Activated naive CD4-positive, alpha-beta T cell treated with anti-CD3 and anti-CD28 coated beads for 36 hours (primary cell): ENCODE measurements at places on chromosomes 16 and 17. TPM values are rescaled to one million over a fixed set of nuclear protein-coding genes. Genes with fewer than 3 reads are reported as not detected.
A peak's percentile ranks its signal among the peaks of the same experiment; 100 is the strongest.

DNA sequence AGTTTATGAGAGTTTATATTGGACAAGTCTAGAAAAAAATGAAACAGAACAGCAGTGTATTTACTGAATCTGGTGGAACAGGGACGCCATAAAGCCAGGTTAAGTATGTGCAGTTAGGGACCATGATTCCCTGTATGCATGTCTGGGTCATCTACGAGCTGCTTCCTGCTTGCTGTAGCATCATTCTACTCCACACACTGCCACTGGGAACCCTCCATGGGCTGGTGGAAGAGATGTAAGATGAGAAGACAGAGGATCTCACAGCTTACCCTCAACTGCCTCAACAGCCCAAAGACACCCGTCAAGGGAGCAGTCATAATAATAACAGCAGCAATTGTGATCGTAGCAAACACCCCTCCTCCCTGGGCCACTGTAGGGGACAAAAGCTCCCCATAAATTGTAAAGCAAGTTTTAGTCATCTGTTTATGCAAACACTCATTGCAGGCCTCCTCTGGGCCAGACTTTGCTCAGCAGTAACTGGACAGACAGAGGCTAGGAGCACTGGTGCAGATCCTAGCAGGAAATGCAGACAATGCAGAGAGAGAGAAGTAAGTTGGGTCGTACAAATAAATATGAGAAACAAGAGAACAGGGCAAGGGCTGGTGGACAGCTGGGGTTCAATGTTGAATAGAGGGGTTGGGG lies 188.0 kb downstream of the SOX9 start:
- H3K4me3 ChIP-seq = no peak overlapping the region
- H3K27me3 ChIP-seq = peaks cover 8% of the 10 kb centered on the region
- H3K36me3 ChIP-seq = no peaks in the 10 kb centered on the region
- no peak overlapping the region for H3K27ac ChIP-seq
- DNase-seq = no peak

- DNase-seq = no peak
- no peak overlapping the region for H3K4me3 ChIP-seq
- no peaks in the 10 kb centered on the region for H3K27me3 ChIP-seq
- H3K36me3 ChIP-seq = peaks cover 11% of the 10 kb centered on the region
These were observed 179.8 kb downstream of the KATNIP start for GRCh38 chr16:27729516-27730304.

- peaks cover 40% of the 10 kb centered on the region for H3K4me1 ChIP-seq
- no peaks in the 10 kb centered on the region for H3K36me3 ChIP-seq
- peak overlapping the region; percentile 63 for H3K4me3 ChIP-seq
- H3K27ac ChIP-seq = peak overlapping the region; percentile 66
These were observed 16.0 kb upstream of the OR1F1 start for GRCh38 chr16:3171855-3172593.

DNA sequence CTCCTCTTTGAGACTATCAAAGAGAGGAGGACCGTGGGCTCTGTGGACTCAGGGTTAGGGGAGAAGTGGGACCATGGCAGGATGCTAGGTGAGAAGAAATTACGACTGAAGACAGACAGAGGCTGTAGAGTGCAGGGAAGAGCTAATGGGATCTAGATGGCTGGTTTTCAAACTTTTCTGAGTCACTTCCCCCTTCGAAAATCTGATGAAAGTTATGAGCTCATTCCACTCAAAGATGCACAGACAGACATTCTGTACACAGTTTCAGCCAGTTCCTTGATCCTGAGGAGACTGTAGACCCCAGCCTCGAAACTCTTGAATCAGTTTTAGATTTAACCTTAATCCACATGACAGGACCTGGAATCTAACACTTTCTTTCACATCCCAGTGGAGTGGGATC lies 40.7 kb downstream of the RGS9 start:
- no peak overlapping the region for H3K4me3 ChIP-seq
- no peak for DNase-seq
- peaks cover 32% of the 10 kb centered on the region for H3K4me1 ChIP-seq
- no peak overlapping the region for H3K27ac ChIP-seq
- no peaks in the 10 kb centered on the region for H3K36me3 ChIP-seq
- no peaks in the 10 kb centered on the region for H3K27me3 ChIP-seq

- H3K36me3 ChIP-seq = peaks cover 4% of the 10 kb centered on the region
- peak overlapping the region; percentile 96 for H3K27ac ChIP-seq
- H3K4me3 ChIP-seq = no peak overlapping the region
- no peak for DNase-seq
These were observed 3.1 kb upstream of the CAPN15 start for GRCh38 chr16:524274-525040.

DNA sequence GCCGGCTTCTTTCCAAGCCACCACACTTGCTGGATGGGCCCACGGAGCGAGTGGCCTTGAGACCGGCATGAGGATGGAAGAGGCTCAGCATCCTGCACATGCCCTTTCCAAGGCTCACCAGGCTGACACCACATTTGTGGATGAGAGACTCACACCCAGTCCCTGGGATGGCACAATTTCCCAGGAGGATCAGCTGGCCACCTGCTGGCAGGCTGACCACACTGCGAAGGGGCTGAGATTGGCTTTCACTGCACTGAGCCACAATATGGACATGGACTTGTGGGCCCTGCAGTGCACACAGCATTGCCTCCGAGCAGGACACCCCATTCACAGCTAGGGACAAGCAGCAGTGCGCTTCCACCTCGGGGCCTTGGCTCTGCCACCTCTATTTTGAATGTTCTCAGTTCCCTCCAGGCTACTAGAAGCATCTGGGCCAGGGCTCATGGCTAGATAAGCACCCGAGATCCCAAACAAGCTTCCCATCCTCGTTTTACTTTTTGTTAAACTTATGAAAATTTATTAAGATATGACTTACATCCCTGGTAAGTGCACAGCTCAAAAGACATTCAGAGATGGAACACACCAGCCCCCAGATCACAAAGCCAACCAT lies 25.3 kb upstream of the KSR1 start:
- H3K4me3 ChIP-seq = no peak overlapping the region
- H3K27ac ChIP-seq = no peak overlapping the region
- H3K27me3 ChIP-seq = no peaks in the 10 kb centered on the region
- H3K4me1 ChIP-seq = no peaks in the 10 kb centered on the region

GRCh38 chr17:48835971-48836370 lies 5.1 kb downstream of the CALCOCO2 start:
- no peak overlapping the region for H3K4me3 ChIP-seq
- H3K4me1 ChIP-seq = peaks cover 89% of the 10 kb centered on the region
- H3K27ac ChIP-seq = no peak overlapping the region
- no peaks in the 10 kb centered on the region for H3K36me3 ChIP-seq
- no peaks in the 10 kb centered on the region for H3K27me3 ChIP-seq

- DNase-seq = peak; percentile 81
- no peaks in the 10 kb centered on the region for H3K36me3 ChIP-seq
- H3K4me3 ChIP-seq = no peak overlapping the region
- peaks cover 14% of the 10 kb centered on the region for H3K4me1 ChIP-seq
These were observed 1.2 kb downstream of the GPR142 start for GRCh38 chr17:74368341-74369081.

DNA sequence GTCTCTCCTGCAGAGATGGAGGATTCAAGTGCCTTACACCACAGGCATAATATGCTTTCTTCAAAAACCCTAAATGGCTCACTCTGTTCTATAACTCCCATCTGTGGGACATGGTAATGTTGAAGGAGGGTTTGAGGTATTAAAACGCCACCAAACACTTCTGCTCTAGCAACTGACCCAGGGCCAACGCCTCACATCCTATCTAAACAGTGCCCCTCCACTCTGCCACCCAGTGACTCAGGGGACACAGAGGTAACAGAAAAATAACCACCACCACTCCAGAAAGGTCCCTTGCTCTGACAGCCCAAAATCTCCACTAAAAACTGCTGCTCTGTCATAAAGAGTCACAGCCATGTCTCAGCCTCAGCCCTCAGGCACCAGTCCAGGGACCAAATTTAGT lies 17.7 kb downstream of the NPRL3 start:
- DNase-seq = no peak
- H3K27me3 ChIP-seq = no peaks in the 10 kb centered on the region
- no peak overlapping the region for H3K4me3 ChIP-seq
- no peak overlapping the region for H3K27ac ChIP-seq
- H3K36me3 ChIP-seq = peaks cover 15% of the 10 kb centered on the region
- H3K4me1 ChIP-seq = no peaks in the 10 kb centered on the region

- DNase-seq = no peak
- peaks cover 30% of the 10 kb centered on the region for H3K4me1 ChIP-seq
- H3K27ac ChIP-seq = no peak overlapping the region
- peaks cover 15% of the 10 kb centered on the region for H3K36me3 ChIP-seq
- H3K4me3 ChIP-seq = no peak overlapping the region
- no peaks in the 10 kb centered on the region for H3K27me3 ChIP-seq
These were observed 51.4 kb upstream of the MNT start for GRCh38 chr17:2452216-2452750.

DNA sequence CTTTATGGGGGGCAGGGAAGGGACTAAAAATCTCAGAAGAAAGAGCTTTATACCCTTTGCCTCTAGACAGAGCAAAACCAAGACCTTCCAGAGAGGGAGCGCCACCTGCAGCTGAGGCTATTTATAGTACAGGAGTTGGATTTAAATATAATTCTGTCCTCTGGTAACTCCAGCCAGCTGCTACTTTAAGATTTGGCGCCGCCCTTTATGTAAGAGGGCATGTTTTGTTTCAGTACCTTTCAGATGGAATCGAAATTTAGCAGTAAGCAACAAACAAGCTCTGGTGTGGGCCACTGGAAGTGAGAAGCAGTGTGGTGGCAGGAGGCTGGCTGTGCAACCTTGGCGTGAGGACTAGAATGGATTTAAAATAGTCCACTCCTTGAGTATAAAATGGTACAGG lies 5.2 kb upstream of the GUCY2D start:
- H3K36me3 ChIP-seq = no peaks in the 10 kb centered on the region
- H3K4me1 ChIP-seq = peaks cover 8% of the 10 kb centered on the region
- no peak overlapping the region for H3K27ac ChIP-seq
- peaks cover 13% of the 10 kb centered on the region for H3K27me3 ChIP-seq

GRCh38 chr17:64073771-64074703 lies 53.6 kb upstream of the ICAM2 start:
- H3K27me3 ChIP-seq = no peaks in the 10 kb centered on the region
- H3K36me3 ChIP-seq = peaks cover 45% of the 10 kb centered on the region
- H3K4me1 ChIP-seq = peaks cover 22% of the 10 kb centered on the region
- no peak for DNase-seq

GRCh38 chr17:49871211-49871610 lies 23.3 kb upstream of the TAC4 start:
- no peaks in the 10 kb centered on the region for H3K36me3 ChIP-seq
- no peak overlapping the region for H3K4me3 ChIP-seq
- peaks cover 19% of the 10 kb centered on the region for H3K4me1 ChIP-seq
- no peak for DNase-seq
- no peaks in the 10 kb centered on the region for H3K27me3 ChIP-seq

Gene CALB2
- not detected for total RNA-seq

Gene RUNDC3A
- total RNA-seq = 0.17 TPM

Gene CLEC10A
- not detected for total RNA-seq

Gene TMEM88
- 1.5 TPM for total RNA-seq

Gene CARD14
- total RNA-seq = not detected

Gene SPG7
- 67.7 TPM for total RNA-seq
